ENCODE measurements at places on chromosomes 5 and 9.

GRCh38 chr9:13857521-13857920 is 456.4 kb downstream of the NFIB start:
- peak; percentile 33 for ATAC-seq

DNA sequence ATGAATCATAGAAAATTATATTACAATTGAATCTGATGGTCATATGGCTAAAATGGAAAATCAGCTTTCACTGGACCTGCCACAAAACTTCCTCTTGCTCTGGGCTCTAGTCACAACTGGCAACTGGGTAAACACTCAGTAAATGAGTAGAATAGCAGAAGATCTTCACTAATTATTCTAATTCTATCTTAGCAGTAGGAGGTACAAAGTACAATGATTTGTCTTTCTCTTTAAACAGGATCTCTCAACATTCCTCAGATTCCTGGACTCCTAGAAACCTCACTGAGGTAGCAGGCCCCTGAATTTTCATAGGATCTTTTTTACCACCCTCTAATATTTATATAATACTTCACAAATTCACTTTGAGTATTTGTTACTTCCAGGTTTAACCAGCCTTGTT is 239.9 kb upstream of the SMARCA2 start:
- ATAC-seq: no peak

DNA sequence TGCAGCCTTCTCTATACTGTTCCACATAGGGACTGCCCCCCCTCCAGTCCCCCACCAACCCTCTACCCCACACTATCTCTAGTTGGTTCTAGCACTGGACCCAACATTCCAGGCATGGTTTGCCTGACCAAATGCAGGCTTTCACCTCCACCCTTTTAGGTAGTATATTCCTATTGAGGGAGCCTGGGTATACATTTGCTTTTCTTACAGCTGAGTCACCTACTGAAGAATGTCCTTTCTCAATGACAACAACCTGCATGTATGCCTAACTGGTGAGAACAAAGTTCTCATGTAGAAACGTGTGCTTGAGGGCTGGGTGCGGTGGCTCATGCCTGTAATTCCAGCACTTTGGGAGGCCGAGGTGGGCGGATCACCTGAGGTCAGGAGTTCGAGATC is 8.2 kb downstream of the TNIP1 start:
- peak; percentile 58 for ATAC-seq

DNA sequence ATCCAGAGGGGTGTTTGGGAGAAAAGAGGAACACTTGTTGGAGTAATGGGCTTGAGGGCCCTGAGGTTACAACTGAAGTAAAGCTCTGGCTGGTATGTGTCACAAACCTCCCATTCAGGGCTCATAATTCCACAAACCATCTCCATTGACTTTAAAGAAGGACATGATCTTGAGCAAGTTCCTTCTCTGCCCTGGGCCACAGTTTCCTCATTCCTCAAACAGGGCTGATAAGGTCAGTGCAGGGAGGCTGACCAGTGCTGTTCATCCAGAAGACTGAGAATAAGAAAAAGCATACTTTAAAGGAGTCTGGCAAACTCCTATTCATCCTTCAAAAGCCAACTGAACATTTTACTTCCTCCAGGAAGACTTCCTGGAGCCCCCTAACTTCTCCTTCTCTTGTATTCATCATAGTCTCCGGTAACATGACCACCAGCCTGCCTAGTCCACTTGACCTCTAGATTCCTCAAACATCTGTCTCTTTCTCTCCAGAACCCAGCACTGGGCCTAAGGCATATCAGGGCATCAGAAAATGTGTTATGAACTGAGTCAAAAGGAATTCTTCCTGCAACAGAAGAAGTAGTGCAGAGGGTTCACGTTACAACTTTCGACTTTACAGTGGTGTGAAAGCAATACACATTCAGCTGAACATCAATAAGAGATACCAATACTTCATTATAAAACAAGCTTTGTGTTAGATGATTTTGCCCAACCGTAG is 20.7 kb upstream of the PTPN3 start:
- no peak for ATAC-seq

DNA sequence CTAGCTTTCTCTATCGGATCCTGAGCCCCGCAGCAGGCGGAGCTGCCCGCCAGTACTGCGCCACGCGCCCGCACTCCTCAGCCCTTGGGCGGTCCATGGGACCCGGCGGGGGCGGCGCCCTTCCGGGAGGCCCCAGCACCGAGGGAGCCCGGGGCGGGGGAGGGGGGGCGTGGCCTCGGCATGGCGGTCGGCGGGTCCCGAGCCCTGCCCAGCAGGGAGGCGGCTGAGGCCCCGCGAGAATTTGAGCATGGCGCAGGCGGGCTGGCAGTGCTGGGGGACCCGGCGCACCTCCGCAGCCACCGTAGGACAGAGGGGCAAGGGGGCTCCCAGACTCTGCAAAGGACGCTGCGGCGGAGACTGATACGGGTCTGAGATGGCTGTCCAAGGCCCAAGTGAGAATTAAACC is 6.8 kb downstream of the ZDHHC11B start:
- no peak for ATAC-seq

DNA sequence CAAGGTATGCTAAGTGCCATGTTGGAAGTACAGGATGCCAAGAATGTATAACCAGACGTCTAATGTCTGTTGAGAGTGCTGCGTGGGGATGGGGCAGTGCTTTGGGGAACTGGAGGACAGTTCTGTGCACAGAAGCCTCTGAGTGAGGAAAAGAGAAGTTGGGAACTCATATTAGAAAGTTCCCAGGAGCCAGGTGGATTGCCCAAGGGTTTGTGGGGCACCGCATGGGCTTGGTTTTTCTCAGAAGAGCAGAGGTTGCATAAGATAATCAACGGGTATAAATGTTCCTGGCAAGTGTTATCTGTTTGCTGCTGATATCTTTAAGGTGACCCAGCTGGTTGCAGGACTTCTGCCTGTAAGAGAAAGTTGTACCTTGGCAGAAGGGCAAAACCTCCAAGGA is 13.1 kb downstream of the HRH2 start:
- no peak for ATAC-seq

GRCh38 chr5:161660806-161661205 is 24.7 kb upstream of the GABRA6 start:
- no peak for ATAC-seq

- ATAC-seq: no peak
Measured at GRCh38 chr5:53613061-53613460, 52.6 kb downstream of the NDUFS4 start.

DNA sequence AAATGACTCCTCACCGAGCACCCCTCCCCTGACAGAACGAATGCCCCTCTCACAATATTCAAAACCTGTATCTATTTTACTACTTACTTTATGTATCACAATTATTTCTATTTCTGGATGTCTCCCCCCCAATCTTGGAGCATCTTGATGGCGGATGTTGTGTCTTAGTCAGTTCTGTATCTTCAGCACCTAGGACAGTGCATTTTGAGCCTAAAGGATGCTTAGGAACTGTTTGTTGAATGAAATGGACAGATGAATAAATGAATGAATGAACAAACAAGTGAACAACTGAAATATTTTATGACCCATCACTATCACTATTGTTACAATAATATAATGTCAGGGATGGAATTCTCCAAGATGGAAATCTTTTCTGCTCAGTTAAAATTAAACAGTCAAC is 295.7 kb downstream of the DNAH5 start:
- no peak for ATAC-seq

- no peak for ATAC-seq
Measured at GRCh38 chr9:132049900-132050299, 29.8 kb downstream of the MED27 start.

- ATAC-seq: no peak
Measured at GRCh38 chr9:126114409-126114760, 212.2 kb upstream of the MVB12B start.

DNA sequence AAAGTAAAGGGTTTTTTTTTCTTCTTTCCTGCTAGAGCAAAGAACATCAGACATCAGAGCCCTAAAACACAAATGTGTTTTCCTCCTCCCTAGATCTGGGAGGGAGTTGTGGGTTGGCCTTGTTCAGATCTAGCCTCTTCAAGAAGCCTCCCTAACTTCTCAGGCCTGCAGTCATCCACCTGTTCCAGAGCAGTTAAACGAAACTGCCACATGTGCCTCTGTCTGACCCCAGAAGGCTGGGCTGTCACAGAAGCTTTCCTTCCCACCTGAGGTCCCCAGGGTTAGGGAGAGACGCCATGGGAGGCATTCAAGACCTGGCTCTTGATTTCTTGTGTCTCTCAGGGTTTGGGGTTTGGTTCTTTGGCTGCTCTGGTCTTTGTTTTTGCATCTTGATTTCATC is 87.0 kb downstream of the DAB2IP start:
- ATAC-seq: no peak

DNA sequence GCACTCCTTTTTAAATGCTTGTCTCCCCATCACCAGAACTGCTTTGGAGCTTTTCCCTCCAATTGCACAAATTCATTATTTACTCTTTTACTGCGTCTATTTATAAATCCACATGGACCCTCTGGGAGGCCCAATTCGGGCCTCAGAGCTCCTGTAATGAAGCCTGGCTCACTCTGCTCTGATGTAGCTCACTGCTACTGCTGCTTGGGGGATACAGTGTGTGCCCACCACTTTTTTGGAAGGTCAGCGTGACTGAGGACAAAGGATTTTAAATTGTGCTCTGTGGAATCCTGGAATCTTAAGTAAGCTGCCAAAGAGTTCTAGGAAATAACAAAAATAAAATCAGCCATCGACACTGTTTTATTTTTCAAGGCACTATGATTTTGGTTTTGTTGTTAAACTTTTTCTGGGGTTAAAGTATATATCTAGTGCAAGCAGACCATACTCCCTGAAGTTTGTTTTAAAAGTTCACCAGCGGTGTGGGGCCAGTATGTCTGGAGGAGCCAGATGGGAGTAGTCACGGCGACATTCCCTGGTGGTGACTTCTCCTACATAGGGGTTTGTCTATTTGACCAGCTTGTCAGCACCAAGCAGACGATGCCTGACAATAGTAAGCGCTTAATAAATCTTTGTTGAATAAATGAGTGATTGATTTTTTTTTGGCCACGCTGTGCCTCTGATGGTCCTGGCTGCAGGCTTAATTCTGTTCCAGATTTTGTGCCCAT is 142.8 kb downstream of the TMEM38B start:
- ATAC-seq: no peak

DNA sequence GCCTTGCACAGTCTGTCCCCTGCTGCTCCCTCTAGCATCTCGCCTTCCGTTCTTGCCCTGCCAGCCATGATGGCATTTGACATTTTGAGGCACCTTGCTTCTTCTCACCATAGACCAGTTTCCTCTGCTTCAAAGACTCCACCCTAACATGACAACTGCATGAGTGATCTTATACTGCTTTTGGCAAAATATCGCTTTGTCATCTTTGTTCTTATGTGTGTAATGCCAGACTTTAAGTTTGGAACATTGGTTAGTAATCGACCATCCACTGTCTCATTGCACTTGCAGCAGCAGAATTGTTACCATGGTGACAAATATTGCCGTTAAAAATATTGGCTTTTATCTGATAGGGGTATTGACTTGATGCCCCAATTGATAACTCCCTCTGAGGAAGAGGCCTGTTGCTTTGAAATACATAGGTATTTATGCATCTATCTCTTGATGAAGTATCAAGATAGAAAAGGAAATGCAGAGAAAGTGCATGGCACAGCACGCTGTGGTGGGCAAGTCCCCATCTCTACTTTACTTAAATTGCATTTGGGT is 6.8 kb downstream of the GARIN3 start:
- ATAC-seq: no peak

DNA sequence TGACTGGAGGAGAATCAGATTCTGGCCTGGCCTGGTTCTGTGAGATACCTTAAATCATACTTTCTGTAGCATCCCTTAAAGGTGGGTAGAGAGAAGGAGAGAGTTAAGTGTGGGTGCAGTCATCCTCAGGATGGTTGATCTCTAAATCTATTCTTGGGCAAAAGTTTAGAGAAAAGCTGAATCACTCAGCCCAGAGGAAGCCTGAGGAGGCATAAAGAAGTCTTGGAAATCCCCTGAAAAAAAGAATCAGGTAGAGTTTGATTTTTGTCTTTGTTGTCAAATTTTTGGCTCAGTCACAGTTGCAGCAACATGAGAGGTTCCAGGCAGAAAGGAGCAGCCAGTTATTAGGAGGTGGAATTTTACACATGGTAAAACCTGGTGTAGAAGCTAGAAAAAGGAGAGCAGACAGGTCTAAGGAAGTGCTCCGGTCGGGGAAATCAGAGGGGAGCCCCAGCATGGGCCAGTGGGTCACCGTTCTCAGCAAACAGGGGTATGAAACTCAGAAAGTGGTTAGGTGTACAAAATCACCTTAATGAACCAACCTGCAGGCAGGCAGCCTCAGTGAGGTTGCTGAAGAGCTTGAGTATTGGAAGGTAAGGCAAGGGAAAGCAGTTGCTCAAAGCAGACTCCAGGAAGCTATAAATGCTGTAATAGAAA is 116.2 kb upstream of the CNTLN start:
- ATAC-seq: no peak

- ATAC-seq: no peak
Measured at GRCh38 chr9:78678877-78679276, 382.0 kb downstream of the PSAT1 start.

Measured in SK-N-SH treated with all-trans-retinoic acid at 6 μM for 48 hours (cell line).